ENCODE measurements at places on chromosomes 7 and 10.

DNA sequence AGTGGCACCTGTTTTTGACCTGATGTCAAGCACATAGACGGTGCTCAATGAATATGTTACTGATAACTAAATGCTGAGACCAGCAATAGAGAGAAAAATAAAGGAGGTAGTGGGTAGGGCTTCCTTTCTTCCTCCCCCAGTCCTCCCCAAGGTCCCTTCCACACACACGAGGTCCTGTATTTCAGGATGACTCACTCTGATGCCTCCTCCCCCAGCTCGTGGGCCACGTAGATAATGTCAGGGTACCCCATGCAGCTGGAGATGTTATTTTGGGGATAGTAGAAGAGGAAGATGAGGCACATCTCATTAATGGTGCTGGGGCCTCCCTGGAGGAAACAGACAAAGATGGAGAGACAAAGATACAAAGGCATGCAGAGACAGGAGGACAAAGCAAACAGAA is 17.3 kb downstream of the PRSS58 start:
- DNase-seq = no peak

DNA sequence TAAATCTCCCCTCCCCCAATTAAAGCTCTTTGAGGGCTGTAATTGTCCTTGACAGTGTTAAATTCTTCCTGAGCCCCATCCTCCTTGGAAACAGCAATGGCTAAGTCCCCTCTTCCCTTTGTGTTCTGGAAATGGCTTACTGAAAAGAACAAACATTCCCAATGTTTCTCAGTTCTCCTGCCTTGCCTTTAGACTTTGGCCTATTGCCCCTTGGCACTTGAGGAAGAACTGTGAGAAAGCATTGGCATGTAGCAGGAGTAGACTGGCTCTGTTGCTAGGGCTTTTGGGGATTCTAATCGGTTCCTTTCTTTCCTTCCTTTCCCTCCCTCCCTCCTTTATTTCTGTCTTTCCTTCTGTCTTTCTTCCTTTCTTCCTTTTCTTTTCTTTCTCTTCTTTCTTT is 463.3 kb upstream of the PODXL start:
- no peak for DNase-seq

DNA sequence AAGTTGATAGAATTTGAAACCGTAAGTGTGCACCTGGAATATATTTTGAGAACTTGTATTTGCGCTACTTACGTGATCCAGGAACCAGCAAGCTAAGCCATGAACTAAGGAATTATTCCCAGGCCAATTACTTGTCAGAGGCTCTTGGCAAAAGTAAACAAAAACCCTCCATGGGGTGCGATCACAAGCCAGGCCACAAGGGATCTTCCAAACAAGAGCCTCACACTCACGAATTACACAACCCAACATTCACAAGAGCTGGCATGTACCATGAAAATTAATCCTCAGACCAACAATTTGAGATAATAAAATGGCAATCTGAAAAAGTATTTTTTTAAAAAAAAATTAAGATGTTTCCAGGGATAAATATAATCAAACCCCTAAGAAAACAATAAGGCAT is 467.0 kb upstream of the AKR1E2 start:
- no peak for DNase-seq

GRCh38 chr7:142784096-142784495 is 13.3 kb downstream of the PRSS2 start:
- no peak for DNase-seq

GRCh38 chr10:78923647-78924318 is 145.0 kb upstream of the ZMIZ1 start:
- DNase-seq = no peak

DNA sequence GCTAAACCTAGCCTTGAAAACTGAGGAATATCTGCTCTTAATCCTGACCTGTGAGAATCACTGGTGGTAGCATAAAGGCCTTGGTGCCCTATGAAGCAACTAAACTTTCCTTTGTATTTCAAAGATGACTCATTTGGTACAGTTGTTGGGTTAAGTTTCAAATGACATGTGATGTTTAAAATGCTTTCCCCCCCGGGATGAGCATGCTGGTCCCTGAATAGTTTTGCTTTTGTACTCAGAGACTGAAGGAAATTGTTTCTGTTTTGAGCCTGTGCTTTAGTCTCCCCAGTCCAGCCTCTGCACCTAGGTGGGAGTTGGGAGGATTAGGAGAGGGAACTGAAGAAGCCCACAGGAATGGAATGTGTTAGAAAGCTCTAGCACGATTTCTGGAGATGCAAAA is 258.9 kb upstream of the NPY start:
- DNase-seq = no peak

GRCh38 chr7:19747740-19748339 is 25.6 kb downstream of the TMEM196 start:
- no peak for DNase-seq

GRCh38 chr10:81875467-81876252 is 666 bp downstream of the NRG3 start:
- no peak for DNase-seq

- no peak for DNase-seq
These were observed 61.2 kb downstream of the NEURL1 start for GRCh38 chr10:103554488-103555324.

DNA sequence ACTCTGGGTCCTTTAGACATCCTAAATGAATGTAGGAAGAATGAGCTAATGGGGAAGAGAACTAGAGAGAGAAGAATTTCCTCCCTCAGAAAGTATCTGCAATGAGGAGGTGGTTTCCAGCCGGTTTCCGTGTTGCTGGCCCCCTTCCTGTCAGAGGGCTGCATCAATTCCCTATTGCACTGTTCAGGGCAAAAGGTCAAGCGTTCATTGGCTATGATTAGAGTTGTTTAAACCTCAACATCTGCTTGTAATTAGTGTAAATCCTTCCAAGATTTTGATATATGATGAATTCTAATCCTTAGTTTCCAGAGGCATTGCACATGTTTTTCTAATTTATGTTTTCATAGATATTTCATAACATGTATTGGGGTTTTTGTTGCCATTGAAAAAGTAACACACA is 107.3 kb upstream of the SGCE start:
- no peak for DNase-seq

GRCh38 chr10:48603421-48604038 is 1.3 kb downstream of the ARHGAP22 start:
- DNase-seq = no peak

GRCh38 chr10:88273567-88273966 is 309.6 kb downstream of the RNLS start:
- DNase-seq = no peak

GRCh38 chr7:123770378-123770777 is 21.6 kb upstream of the WASL start:
- peak; percentile 13 for DNase-seq

- no peak for DNase-seq
These were observed 93.2 kb upstream of the ZNF438 start for GRCh38 chr10:31124852-31125251.

All from stimulated activated CD4-positive, alpha-beta T cell treated with anti-CD3 and anti-CD28 coated beads, Interleukin-15, amount 100 ng/mL, for 48 hours (primary cell).